ENCODE measurements at places on chromosomes 2 and 18. TPM values are rescaled to one million over a fixed set of nuclear protein-coding genes. Genes with fewer than 3 reads are reported as not detected.

The PRSS56 gene
- not detected for total RNA-seq

DNA sequence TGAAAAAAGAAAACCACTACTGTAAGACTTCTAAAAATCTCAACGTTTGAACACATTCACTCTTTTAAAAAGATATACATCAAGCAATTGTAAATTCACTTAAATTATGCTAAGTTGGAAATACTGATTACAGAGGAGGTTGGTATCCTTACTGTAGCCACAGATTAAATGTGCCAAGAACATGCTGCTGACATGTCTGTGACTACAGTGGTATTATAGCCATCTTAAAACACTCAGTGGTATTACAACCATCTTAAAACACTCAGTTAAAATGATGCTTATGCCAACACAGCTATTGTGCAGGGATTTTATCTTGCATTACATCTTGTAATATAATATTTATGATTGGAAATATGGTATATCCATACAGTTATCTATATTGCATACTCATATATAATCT is 50.0 kb downstream of the TMEM131 start:
- no peak for DNase-seq

- no peak for DNase-seq
Measured at GRCh38 chr2:165024199-165024598, 68.9 kb upstream of the SLC38A11 start.

GRCh38 chr2:36692121-36692520 is 4.4 kb upstream of the VIT start:
- DNase-seq, result no peak

The GLI2 gene
- 1.1 TPM for total RNA-seq

The LRATD1 gene
- 11.4 TPM for total RNA-seq

DNA sequence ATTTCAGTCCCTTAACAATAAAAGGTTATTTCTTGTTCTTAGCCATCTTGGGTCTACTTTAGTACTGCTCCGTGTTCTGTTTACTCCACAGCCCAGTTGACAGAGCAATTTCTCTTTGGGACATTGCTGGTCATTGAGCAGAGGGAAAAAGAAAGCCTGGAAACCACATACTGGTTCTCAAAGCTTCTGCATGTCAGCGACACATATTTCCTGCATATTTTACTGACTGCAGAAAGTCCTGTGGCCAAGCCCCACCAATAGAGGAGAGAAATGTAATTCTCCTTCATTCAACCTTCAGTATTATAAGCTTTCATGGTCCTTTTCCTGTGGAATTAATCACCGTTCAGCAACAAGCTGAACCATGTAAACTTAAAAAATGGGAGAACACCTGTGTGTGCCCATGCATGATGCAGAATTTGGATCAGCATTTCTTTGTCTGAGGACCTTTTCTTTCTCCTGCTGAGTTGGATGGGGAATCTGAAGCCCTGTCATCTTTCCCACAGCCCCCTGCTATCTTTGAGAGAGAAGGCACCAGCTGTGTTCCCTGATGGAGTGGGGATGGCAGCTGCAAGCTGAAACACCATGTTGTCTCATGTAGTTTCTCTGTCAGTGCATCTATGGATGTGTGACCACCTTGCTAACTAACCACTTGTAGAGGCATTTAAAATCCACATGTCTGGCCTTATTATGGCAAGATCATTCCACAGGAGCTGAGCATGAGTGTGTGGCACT is 431.6 kb downstream of the MEIS1 start:
- no peak for DNase-seq

The FSIP2 gene
- total RNA-seq, result 2.0 TPM

DNA sequence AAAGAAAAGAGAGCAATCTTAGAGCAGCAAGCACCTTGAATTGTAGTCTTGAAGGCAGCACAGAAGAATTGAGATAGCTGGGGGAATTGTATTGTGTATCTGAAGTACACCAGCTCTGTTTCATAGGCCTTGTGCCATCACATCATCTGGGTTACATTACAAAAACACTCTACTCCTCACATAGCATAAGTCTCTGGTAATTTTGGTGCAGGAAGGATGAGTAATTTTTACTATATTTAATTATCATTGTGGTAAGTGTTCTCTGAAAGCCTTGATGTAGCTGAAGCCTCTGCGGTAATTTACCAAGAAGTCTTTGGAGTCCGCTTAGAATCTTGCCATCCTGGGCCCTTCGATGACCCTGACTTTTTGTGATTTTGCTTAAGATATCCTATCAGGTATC is 291.1 kb downstream of the ARHGAP15 start:
- no peak for DNase-seq

The GPR45 gene
- total RNA-seq, result not detected

DNA sequence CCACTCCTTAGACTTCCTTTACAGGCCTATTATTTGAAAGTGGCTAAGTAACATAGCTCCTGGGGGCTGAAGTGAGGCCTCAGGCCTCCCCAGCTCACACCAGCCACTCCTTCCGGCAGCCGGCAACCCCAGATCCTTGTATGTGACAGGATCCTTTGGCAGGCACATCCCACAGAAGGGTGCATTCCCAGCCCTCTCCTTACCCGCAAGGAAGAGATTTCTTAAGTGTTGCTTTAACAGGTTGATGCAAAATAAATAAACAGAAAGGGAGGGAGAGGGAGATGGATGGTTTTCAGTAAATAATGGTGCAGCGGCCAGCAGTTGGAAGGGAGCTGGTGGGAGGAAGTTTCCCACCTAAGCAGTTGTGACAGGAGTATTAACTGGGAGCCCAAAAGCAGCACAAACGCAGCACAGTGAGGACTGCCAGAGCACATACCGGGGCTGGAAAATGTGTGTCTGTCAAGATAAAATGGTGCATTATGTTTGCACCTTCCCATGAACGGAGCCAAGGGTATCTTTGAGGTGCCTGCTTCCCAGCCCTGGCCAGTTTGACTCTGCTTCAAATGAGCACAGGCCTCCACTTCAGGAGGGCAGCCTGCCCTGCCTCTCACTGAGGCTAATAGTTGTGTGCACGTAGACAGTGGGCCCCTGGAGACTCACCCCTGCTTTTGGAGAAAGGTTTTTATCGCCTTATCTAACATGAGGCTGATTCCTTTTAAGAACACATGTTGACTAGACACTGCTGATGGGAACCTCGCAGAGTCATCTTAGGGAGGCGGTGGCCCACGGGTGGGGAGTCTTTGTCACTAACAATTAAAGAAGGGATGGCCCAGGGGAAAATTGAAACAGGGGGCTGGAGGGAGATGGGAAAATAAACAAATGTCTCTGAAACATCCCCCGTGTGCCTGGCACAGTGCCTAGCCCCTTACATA is 32.8 kb downstream of the NRP2 start:
- DNase-seq, result no peak

DNA sequence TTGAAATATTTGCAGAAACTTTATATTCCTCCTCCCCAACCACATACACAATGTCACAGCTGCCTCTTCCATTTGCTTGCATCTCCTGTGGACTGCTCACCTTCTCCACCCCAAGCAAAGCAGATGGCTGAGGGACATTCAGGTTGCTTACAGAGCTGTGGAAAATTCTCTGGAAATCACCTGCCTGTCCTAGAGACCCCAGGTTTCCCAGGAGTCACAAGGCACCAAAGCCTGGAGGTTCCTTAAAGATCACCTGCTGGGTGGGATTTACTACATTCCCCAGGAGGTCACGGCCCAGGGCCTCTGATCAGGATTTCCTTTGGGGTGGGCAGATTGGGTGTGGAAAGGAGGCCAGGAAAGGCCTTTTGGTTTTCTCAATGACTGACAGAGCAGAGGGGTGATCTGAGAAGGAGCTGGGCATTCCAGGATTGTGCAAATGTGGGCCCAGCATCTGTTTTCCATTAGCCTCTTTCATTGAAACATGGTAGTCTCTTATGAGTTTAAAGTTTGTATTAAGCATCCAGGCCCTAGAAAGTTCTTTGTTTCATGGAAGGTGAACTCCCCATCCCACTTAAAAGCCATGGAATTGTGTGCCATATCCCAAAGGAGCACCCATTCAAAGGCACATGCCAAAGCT is 410.7 kb upstream of the TNP1 start:
- no peak for DNase-seq

DNA sequence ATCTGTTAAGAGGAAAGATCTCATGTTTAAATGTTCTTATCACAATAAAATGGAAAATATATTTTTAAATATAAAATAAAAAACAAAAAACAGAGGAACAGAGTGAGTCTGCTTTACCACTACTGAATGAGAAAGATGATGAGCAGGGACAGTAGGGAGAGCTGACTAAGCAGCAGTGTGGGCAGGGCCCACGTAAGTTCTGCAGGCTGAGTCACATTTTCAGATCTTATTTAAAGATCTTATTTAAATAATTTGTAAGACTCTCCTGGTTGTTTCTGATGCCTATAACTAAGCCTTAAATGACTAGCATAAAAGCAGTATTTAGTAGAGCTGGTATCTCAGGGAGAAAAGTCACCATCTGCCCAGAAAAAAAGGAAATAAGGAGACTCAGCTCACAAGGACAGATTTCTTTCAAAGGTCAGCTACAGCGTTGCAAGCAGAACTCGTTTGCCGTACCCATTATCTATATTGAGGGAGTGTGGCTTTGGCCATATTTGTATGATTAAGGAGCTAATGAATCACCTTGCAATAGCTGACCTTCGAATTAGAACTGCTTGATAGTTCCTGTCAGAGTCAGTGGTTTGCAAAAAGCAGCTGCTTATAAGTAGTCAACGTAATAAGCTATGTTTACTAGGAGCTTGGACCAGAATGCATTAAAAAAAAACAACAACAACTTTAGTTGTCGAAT is 322.1 kb upstream of the CHAC2 start:
- no peak for DNase-seq

The DSC2 gene
- total RNA-seq, result 7.4 TPM

The FOXI3 gene
- not detected for total RNA-seq

- no peak for DNase-seq
Measured at GRCh38 chr2:103445347-103445746, 683.5 kb downstream of the TMEM182 start.

GRCh38 chr2:219302412-219302968 is 6.7 kb downstream of the PTPRN start:
- DNase-seq, result no peak

- no peak for DNase-seq
Measured at GRCh38 chr18:58635891-58636290, 7.0 kb upstream of the ALPK2 start.

- no peak for DNase-seq
Measured at GRCh38 chr2:24360963-24361330, 611 bp upstream of the ITSN2 start.

The LYG2 gene
- not detected for total RNA-seq

The ZNF521 gene
- total RNA-seq, result 53.1 TPM

DNA sequence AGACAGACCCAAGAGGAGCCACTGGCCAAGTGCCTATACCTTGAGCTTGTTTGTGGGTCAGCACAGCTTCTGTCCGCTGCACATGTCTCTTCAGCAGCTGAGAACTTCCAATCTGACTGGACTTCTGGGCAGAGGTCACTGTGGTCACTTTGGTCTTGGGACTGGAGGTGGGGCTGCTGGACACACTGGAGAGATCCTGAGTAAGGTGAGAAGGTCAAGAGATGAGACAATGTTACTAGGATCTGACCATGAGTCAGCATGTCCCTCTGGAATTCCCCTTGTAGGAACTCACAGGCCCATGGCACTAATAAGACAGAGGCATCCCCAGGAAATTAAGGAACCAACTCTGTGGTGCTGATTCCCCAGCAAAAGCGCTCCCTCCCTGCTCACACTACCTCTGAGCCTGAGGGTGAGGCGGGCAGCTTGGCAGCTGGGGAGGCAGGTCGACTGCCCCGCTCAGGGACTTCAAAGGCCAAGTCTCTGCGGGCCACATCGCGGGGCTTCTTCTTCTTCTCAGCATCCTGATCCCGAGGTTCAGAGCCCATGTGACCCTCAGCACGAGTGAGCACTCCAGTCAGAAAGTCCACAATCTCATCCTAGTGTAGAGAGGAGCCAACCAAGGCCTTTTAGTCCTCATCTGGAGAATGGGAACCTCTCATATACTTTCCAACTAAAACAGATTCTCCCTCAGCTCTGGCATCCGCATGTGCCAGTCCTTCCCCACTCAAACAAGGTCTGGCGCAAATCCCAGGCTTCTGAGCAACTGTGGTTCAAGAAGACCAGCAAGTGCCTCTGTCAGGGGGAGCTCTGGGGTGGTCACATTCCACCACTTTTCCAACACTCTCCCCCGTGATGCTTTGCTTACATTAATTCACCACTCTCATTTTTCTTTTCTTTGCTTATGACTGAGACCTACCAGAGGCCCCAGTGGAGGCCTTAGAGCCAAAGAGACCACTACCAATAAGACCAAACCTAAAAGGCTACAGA is 29.4 kb downstream of the KANSL3 start:
- no peak for DNase-seq

DNA sequence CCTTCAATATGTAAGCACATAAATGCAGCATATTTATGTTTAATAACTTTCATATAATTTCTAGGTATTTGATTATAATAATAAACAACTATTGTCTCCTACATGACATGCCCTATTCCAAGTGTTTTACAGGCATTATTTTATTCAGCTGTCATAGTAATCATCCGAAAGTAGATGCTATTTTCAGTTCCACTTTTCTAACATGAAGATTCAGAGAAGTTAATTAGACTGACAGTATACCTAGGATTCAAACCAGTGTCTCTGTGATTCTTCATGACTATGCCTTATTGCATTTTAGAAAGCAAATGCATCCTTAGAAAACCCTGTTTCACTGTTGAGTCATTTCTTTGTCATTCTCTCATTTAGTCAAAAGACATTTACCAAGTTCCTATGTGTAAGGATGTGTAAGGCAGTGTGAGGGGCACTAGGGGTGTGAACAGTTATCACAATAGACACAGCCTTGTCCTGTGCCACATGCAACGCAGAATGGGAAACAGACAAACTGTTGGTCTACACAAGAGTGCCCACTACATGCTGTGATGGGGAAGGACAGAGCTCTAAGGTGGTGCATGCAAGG is 79.8 kb downstream of the DTNA start:
- no peak for DNase-seq

GRCh38 chr2:231396058-231396821 is 730 bp downstream of the B3GNT7 start:
- no peak for DNase-seq

GRCh38 chr18:36017232-36017631 is 44.8 kb downstream of the RMP24 start:
- no peak for DNase-seq

The SH3BP4 gene
- 55.4 TPM for total RNA-seq

DNA sequence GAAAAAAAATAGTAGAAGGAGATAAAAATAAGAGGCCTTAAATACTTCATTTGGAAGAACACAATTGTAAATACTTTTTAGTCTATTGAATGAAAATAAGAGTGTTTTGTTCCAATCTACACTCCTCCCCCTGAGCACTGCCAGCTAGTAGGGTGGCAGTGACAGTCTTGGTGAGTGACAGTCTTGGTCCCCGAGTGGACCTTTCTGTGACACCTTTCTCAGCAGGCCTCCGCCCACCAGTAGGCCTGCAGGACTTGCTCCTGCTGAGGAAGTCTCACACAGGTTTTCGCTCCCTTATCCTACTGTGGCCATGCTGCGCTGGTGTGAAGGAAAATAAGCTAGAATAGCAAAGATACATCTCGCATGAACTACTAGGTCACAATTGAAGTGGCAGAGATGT is 666.8 kb downstream of the NR4A2 start:
- no peak for DNase-seq

The TIGD1 gene
- total RNA-seq, result 6.7 TPM

GRCh38 chr2:168466190-168466737 is 10.2 kb downstream of the CERS6 start:
- no peak for DNase-seq

- no peak for DNase-seq
Measured at GRCh38 chr2:9990736-9991135, 39.2 kb downstream of the GRHL1 start.

The IGFBP2 gene
- total RNA-seq, result 26.5 TPM

The MDH1B gene
- total RNA-seq, result 8.4 TPM

All from thyroid gland (tissue), 4 donors.